ENCODE measurements at places on chromosomes 12 and 14. TPM values are rescaled to one million over a fixed set of nuclear protein-coding genes. Genes with fewer than 3 reads are reported as not detected.

GRCh38 chr14:54902521-54903420 is at the start of gene GCH1:
Gene GCH1, minus strand, starts transcription at chr14:54902826. Its CDS starts 163 bp downstream, at chr14:54902663.
- peak within 1 kb of the TSS; percentile 99 for H3K4me3 ChIP-seq
- H3K4me1 ChIP-seq, result peaks cover 27% of the 10 kb centered on the region
- DNase-seq, result peak; percentile 83
- no peaks in the 10 kb centered on the region for H3K27me3 ChIP-seq
- H3K36me3 ChIP-seq, result no peaks in the 10 kb centered on the region

DNA sequence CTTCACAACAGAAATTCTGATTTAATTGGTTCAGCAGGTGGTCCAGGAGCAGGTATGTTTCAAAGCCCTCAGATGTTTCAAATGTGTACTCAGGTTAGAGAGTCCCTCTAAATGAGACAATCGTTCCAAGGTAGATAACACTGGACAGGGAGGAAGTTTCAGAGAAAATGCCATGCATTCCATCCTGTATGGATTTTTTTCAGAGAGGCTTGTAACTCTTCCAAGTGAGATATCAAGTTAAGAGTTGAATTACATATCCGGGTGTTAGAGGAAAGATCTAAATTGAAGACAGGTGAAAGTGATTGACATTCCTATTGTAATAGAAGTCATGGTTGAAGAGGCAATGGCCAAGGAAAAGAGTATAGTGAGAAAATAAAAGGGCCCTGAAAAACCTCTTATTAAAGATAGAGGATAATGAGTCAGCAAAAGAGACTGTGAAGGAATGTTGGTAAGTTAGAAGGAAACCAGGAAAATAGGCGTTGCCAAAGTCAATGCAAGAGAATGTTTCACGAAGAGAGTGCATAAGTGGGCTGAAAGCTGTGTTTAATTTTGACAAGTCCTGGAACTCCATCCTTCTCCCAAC is 105.8 kb downstream of the BMP4 start:
- H3K27ac ChIP-seq, result no peak overlapping the region
- DNase-seq, result no peak
- H3K36me3 ChIP-seq, result no peaks in the 10 kb centered on the region
- H3K4me1 ChIP-seq, result no peaks in the 10 kb centered on the region
- no peak overlapping the region for H3K4me3 ChIP-seq

DNA sequence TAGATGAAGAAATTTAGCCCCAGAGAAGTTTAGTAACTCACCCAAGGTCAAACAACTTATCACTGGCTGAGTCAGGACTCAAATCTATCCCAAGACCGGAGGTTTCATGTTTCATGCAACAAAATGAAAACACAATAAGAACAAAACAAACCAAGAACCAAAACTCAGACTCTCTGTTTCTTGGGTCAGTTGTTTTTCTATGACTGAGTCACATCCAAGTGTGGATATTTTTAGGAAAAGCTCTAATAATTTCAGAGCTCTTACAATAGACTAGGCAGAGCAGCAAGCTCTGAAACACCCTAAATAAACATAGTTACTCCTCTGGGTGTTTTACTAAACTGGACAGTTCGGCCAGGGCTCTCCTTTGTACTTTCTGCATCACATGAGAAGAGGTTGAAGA is 87.6 kb upstream of the PRB2 start:
- DNase-seq, result no peak
- no peak overlapping the region for H3K27ac ChIP-seq
- H3K36me3 ChIP-seq, result no peaks in the 10 kb centered on the region
- no peak overlapping the region for H3K4me3 ChIP-seq
- no peaks in the 10 kb centered on the region for H3K27me3 ChIP-seq

Gene SLC7A7
- total RNA-seq, result 0.70 TPM

GRCh38 chr14:58963873-58964597 is 224.4 kb upstream of the DAAM1 start:
- no peak for DNase-seq
- no peaks in the 10 kb centered on the region for H3K27me3 ChIP-seq
- H3K4me1 ChIP-seq, result no peaks in the 10 kb centered on the region
- no peak overlapping the region for H3K27ac ChIP-seq

- no peaks in the 10 kb centered on the region for H3K4me1 ChIP-seq
- no peak overlapping the region for H3K4me3 ChIP-seq
- no peaks in the 10 kb centered on the region for H3K27me3 ChIP-seq
- H3K27ac ChIP-seq, result no peak overlapping the region
- no peak for DNase-seq
Observed at GRCh38 chr12:121175383-121176119, 34.4 kb upstream of the P2RX4 start.

DNA sequence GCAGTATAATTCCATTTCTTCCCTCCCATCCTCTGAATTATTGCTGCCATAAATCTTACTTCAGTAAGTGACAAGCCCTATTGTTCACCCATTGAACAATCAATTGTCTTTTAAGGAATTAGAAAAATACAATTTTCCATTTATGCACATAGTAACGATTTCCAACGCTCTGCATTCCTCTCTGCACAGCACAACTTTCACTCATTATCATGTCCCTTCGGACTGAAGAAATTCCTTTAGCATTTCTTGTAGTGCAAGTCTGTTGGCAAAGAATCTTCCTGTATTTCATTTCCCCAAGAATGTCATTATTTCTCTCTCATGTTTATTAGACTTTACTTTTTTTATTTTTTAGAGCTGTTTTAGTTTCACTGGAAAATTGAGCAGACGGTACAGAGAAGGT is 252.1 kb upstream of the RTL1 start:
- H3K27me3 ChIP-seq, result no peaks in the 10 kb centered on the region
- H3K36me3 ChIP-seq, result no peaks in the 10 kb centered on the region
- no peak overlapping the region for H3K27ac ChIP-seq
- H3K4me3 ChIP-seq, result no peak overlapping the region
- DNase-seq, result no peak

- no peaks in the 10 kb centered on the region for H3K27me3 ChIP-seq
- H3K4me3 ChIP-seq, result no peak overlapping the region
- no peaks in the 10 kb centered on the region for H3K36me3 ChIP-seq
- no peak for DNase-seq
- H3K4me1 ChIP-seq, result no peaks in the 10 kb centered on the region
Observed at GRCh38 chr12:67414011-67414715, 145.0 kb downstream of the CAND1 start.

DNA sequence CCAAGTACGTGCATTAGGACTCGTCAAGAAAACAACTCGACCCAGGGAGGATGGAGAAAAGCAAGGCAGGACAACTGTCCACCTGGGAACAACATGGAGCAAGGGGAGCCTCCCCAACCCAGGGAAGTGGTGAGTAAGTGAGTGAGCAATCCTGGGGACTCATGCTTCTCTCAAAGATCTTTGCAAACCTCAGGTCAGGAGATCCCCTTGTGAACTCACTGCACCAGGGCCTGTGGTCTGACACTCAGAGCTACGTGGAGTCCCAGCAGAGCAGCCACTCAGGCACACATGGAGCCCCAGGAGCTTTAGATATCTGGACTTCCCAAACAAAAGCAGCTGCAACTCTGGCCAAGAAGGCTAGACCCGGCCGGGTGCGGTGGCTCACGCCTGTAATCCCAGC is 12.2 kb upstream of the OR5AU1 start:
- H3K36me3 ChIP-seq, result no peaks in the 10 kb centered on the region
- H3K4me1 ChIP-seq, result no peaks in the 10 kb centered on the region
- H3K27ac ChIP-seq, result no peak overlapping the region
- H3K4me3 ChIP-seq, result no peak overlapping the region

GRCh38 chr14:51554339-51554920 is 97.3 kb upstream of the FRMD6 start:
- H3K27me3 ChIP-seq, result no peaks in the 10 kb centered on the region
- H3K4me3 ChIP-seq, result no peak overlapping the region
- DNase-seq, result no peak
- H3K36me3 ChIP-seq, result no peaks in the 10 kb centered on the region
- no peak overlapping the region for H3K27ac ChIP-seq

All from CD4-positive, alpha-beta memory T cell (primary cell).